NB4 (cell line): ENCODE measurements at places on chromosomes 4 and X.

DNA sequence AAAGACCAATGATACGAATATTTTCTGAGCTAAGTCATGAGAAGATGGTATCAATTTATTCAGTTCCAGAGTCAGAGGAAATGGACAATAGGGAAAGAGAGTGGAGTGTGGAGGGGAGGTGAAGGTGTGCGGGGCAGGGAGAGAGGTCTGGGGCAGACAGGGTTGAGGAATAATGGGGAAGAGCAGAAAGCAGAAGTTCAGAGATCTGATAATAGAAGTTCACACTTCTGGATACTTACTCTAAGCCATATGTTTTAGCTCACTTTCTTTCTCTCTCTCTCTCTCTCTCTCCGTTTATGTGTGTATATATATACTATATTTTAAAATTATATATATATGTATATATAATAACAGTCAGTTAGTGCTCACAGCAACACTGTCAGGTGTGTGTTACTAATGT, 40.4 kb downstream of the FOXR2 start:
- peak; percentile 20 for DNase-seq

DNA sequence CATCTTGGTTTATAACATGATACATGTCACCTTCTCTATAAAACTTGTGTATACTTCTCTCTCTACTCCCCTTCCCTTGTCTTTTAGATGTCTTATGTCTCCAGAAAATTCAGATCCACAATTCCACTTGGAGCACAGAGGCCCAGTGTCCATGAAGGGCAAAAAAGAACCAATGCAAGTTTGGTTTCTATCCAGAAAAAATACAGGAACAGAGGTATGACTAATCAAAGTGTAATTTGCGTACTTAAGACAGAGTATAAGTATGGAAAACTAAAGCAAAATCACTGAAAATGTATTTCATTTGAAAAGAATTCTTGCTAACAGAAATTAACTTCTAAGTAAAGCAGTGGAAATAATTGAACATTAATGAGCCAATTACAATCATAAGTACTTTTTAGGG, 46.2 kb downstream of the GUCY1B1 start:
- no peak for DNase-seq

- peak; percentile 31 for DNase-seq
Observed at GRCh38 chrX:131262738-131263679, 26.1 kb downstream of the IGSF1 start.

DNA sequence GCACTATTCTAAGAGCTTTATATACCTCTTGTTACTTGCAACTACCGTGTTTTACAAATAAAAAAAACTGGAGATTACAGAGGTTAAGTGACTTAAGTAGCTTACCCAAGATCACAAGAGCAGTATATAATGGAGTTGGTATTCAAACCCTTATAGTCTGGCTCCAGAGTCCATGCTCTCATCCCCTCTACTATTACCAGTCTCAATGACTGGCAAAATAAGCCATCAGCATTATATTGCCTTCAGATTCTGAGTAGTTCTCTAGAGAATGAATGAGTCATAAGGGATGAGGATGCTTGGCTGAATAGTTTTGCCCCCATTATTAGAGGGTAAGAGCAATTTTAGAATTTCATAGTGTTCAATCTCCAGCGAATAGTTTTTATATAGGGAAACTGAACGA, 170.1 kb upstream of the ATOH1 start:
- DNase-seq: no peak

GRCh38 chrX:150548251-150548650, 20.2 kb upstream of the MTM1 start:
- DNase-seq: no peak

GRCh38 chr4:130073145-130073790, 977.3 kb downstream of the C4orf33 start:
- no peak for DNase-seq

- DNase-seq: no peak
Observed at GRCh38 chr4:165803005-165803404, 70.0 kb upstream of the TLL1 start.

GRCh38 chrX:152658302-152658701, 20.6 kb downstream of the GABRQ start:
- DNase-seq: peak; percentile 5

GRCh38 chr4:161256716-161257115, 907.1 kb downstream of the FSTL5 start:
- DNase-seq: peak; percentile 18

DNA sequence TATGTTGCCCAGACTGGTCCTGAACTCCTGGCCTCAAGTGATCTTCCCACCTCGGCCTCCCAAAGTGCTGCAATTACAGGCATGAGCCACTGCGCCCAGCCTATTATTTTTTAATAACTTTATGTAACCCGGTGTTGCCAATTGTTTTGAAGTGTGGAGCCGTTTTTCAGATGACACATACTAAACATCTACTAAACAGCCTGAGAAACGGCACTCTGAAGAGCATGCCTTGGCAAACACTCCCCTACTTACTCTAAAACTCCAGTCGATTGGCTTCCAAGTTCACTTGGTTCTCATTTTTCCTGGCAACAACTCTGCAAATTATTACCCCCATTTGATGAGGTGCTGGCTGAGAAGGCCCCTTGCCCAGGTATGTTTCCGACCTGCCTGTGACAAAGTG, 131.1 kb downstream of the GPR143 start:
- DNase-seq: no peak

- DNase-seq: no peak
Observed at GRCh38 chrX:2351321-2351720, 149.5 kb downstream of the DHRSX start.
